Effector memory CD8-positive, alpha-beta T cell (primary cell): ENCODE measurements at places on chromosomes 4 and X.

DNA sequence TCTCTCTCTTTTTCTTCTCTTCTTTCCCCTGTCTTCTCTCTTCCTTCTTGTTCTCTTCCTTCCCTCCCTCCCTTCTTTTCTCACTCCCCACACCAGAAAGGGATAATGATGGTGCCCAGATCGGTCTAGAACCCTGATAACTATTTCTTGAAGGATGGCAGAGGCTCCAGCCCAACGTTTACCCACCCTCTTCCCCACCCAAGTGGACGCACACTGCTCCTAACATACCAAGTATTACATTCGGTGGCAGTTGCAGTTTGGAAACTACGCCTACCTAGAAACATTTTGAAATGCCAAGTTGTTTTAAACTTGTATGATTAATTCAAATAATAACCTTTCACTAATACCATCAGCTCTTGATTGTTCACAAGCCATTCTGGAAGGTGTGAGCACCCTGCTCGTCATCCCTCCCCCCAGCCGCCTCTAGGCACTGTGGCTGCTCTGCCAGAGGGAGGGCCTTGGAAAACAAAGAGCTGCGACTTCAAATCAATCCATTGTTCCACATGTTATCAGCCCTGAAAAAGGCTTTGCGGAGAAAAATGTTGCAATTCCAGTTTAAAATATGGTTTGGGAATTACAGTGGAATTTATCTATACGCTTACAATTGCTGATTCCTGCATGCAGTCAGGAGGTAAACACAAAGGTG lies 1017.5 kb upstream of the TENM3 start:
- DNase-seq: no peak

GRCh38 chrX:44675362-44676024 lies 132.8 kb upstream of the FUNDC1 start:
- no peak for DNase-seq

DNA sequence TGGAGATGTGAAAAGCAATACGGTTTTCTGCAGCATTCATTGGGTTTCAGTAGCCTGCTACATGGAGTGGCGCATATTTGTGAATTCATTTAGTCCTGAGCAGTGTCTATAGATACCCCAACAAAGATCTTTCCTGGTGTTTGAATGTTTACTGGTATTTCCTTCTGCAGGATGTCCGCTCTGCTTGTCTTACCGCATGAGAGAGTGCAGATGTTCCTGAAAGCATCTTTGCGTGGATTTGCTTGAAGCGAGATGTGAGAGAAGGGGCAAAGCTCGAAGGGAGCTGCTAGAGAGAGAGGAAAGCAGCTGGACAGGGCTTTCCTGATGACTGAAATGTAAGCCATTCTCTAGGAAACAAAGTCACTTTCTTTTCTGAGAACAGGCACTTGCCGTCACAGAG lies 40.9 kb upstream of the GYPA start:
- DNase-seq: no peak

DNA sequence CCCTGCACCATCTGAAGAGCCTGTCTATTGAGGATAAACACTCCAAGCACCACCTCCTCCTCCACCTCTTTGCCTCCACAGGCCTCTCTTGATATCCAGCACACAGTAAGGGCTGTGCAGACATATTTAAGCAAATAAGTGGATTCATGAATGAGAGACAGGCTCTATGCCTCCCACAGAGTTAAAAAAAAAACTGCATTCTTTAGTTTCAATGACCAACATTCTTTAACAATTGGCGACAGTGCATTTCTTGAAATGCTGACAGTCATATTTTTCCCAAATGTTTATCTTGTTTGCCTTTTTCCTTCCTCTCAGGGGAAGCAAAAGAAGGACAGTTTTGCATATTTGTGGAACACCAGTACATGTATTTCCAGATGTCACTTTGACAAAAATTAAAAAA lies 38.6 kb downstream of the MXRA5 start:
- no peak for DNase-seq

DNA sequence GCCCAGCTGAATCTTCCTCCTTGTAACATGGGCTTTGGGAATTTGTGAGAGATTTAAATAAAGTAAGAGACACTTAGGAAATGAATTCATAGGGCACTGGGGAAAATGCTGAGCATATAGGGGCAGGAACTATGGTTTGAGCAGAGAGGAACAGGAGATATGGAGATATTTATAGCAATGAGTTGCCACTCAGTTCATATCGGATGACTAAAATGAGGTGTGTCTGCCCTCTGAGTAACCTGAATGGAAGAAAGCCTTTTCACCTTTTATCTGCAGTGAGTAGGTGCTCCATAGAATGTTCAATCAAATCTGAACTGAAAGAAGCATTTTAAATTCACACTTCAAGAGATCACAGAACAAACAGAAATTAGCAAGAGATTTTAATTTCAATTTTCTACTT lies 105.7 kb downstream of the CEP44 start:
- no peak for DNase-seq

DNA sequence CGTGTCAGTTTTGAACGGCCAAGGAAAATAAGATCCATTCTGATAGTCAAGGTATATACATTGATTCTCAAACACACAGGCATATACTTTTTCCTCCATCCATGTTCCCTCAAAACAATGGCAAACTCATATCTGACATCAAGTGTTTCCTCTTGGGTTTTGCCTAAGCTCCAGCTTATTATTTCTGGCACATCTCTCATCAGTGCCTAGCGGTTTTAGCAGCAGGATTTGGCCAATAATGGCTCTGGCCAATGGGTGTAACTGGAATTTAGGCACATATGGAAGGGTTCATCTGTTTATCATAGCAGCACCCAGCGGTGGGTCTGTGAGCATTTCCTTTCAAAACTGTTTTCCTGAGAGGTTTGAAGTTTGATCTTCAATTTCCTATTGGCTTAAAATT lies 161.6 kb upstream of the TLL1 start:
- DNase-seq: no peak

- DNase-seq: no peak
Observed at GRCh38 chr4:161444626-161445025, 719.2 kb downstream of the FSTL5 start.

DNA sequence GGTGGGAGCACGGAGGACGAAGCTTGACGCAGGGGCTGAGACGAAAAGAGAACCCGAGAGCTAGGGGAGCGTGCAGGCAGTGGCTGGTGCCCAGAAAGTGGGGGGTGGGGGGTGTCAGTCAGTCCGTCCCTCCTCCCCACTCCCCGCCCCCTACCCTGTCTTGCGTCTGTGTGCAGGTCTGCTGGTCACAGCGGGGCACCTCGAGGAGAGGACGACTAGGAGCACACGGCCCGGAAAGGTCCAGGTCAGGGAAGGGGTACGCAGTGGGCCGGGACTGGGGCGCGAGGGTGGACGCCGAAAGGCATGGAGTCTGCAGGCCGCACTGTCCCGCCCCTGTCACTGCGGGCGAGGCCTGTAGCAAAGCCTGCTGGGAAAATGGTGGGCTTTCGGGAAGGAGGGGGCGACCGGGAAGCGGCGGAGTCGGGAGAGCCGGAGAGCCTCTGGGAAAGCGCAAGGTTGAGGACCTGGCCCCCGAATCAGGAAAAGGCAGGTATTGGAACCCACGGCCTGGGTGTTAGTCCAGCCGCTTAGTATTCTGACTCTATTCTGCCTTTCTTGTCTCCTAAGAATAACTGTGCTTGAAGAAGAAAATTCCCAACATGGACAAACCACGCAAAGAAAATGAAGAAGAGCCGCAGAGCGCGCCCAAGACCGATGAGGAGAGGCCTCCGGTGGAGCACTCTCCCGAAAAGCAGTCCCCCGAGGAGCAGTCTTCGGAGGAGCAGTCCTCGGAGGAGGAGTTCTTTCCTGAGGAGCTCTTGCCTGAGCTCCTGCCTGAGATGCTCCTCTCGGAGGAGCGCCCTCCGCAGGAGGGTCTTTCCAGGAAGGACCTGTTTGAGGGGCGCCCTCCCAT lies 769 bp downstream of the TCEAL1 start:
- no peak for DNase-seq

GRCh38 chr4:19924761-19925160 lies 326.9 kb upstream of the SLIT2 start:
- no peak for DNase-seq

GRCh38 chrX:139106069-139106468 lies 394.6 kb upstream of the FGF13 start:
- DNase-seq: no peak

GRCh38 chr4:182492423-182492822 lies 249.2 kb downstream of the TENM3 start:
- no peak for DNase-seq

DNA sequence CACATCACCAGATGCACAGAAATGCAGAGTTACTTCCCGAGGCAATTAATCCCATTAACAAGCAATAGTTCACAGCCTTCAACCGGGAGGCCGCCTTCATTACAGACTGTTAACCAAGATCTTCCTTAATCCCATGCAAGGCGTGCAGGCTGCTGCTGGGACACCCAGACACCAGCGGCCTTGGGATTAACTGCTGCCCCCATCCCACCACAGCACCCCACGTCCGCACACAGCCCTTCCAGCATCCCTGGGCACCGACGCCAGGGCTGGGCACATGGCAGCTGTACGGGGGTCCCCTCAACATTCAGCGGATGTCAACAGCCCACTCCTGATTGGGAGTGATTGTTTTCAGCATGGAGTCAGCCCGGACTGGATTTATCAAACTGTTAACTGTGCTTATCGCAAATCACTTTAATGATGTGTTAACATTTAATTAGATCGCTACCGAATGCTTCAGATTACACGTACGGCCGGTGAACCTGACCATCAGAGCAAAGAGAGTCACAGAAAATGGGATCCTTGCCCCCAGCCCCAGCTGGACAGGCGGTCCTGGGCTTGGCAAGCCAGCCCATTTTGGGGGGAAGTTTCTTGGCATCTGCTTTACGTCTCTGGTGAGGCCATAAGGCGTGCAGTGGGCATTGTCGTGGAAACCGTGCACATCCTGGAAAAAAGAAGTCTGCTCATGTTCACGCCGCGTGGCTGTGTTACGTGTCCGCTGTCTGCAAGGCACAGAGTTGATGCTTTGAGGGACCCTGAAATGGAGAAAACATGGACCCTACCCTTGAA lies 126.4 kb downstream of the HMX1 start:
- no peak for DNase-seq

DNA sequence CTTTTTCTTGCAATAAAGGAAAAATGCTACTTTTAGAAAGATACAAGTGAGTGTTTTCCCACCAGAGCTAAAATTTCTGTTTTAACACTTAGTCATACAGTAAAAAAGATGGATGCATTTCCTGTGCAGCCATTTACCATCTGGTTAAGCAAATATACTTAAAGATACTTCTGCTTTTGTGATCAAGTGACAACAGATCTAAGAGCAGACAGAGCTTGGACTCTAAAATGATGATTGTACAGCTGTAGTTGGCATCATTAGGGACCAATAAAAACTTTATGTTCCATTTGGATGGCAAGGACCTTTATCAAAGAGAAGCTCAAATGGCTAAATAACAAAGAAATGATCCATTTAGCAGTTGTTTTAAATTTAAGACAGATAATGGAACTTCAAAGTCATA lies 270.8 kb downstream of the FSTL5 start:
- no peak for DNase-seq

- DNase-seq: no peak
Observed at GRCh38 chr4:4759232-4759631, 100.2 kb upstream of the MSX1 start.

DNA sequence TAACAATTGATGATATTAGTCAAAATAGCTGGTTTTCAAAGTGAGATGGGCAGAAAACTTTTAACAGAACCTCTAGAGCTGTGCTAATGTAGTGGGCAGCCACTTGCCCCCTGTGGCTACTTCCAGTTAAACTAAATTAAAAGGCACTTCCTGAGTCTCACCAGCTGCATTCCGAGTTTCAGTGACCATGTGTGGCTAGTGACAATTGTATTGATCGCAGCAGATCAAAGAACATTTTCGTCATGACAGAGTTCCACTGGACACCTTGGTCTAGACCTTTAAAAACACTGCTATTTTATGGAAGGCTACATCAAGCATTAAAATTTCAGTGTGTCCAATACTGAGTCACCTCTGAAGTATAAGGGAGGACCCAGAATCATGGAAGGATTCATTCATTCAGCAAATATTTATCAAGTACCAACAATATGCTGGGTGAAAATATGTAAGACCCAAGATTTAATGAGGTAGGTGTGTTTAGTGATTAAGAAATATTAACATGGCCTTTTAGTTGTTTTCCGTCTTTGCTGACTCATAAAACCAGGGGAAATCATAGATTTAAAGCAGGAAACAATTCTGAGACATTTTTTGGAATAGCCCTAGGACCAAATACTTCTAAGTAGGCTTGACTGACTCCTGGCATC lies 5.1 kb upstream of the FAT1 start:
- DNase-seq: no peak

DNA sequence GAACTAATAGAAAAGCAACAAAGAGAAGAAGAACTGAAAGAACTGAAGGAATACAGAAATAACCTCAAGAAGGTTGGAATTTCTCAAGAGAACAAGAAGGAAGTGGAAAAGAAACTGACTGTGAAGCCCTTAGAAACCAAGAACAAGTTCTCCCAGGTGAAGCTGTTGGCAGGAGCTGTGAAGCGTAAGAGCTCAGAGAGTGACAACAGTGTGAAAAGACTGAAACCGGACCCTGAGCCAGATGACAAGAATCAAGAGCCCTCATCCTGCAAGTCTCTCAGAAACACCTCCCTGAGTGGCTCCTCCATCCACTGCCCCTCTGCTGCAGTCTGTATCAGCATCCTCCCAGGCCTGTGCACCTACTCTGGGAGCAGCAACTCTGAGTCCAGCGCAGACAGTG lies 8.4 kb upstream of the FHDC1 start:
- no peak for DNase-seq

DNA sequence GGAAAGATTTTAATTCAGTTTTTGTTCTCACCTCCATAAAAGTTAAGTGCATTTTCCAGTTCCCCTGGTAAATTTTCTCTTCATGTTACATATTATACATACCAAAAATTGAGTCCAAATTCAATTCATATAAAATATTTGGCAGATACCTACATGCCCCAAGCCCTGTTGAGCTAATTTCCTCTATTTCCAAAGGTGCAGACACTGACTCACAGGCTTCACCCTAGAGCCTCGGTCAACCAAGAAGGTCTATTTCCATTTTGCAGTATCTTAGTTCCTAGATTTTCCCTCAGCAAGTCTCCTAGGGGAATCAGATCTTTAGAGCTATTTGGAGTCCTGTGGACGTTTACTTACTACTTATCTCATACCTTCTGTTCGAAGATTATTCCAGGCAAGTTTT lies 174.4 kb downstream of the TSPAN5 start:
- no peak for DNase-seq

GRCh38 chrX:47651043-47651905 lies 911 bp upstream of the ELK1 start:
- no peak for DNase-seq
